Sciatic nerve (tissue), 2 donors: ENCODE measurements at places on chromosomes 3 and 15. TPM values are rescaled to one million over a fixed set of nuclear protein-coding genes. Genes with fewer than 3 reads are reported as not detected.

DNA sequence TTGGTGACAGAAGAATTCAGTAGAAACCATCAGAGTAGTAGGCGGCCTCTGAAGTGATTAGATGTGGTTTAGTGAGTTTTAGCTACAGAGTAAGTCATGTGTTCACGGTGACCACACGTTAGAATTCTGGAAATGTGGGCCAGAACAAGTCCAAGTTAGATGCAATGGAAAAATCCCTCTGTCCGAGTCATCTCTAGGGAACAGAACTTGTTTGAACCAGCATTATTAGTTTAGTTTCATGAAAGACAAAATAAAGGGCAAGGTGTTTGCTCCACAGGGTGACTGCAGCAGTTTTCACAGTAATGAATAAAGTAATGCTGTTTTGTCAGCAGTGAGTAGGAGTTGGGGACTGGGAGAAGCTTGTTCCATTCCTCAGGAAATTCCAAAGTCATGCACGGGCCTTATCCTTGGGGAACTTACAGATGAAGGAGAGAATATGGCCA, 100.2 kb downstream of the CGNL1 start:
- no peak for DNase-seq

GRCh38 chr3:147416931-147417330, 7.8 kb downstream of the ZIC1 start:
- DNase-seq: no peak

GRCh38 chr3:114650808-114651207, 357.0 kb downstream of the TIGIT start:
- DNase-seq: no peak

TMEM43 gene
- total RNA-seq: 67.7 TPM

PTH1R gene
- 6.6 TPM for total RNA-seq
